Hypothalamus (tissue), 51 donors: ENCODE measurements at places on chromosomes 7 and 10.

DNA sequence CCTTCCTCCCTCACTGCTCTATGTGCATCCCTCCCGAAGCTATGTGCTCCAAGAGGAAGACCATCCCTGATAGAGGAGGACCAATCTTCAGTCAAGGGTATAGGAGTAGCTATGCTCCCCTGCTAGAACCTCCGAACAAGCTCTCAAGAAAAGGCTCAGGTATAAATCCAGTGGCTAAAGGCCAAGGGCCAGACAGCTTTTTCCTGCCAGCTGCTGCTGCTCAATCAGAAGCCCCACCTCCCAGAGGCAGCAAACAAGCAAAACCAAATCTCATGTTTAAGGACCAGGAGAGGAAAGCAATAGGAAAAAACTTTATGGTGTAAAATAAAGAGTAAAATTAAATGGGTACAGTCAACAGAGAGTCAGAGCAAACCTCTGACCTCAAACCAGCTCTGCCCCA is 187.2 kb downstream of the FGFR2 start:
- DNase-seq: no peak

DNA sequence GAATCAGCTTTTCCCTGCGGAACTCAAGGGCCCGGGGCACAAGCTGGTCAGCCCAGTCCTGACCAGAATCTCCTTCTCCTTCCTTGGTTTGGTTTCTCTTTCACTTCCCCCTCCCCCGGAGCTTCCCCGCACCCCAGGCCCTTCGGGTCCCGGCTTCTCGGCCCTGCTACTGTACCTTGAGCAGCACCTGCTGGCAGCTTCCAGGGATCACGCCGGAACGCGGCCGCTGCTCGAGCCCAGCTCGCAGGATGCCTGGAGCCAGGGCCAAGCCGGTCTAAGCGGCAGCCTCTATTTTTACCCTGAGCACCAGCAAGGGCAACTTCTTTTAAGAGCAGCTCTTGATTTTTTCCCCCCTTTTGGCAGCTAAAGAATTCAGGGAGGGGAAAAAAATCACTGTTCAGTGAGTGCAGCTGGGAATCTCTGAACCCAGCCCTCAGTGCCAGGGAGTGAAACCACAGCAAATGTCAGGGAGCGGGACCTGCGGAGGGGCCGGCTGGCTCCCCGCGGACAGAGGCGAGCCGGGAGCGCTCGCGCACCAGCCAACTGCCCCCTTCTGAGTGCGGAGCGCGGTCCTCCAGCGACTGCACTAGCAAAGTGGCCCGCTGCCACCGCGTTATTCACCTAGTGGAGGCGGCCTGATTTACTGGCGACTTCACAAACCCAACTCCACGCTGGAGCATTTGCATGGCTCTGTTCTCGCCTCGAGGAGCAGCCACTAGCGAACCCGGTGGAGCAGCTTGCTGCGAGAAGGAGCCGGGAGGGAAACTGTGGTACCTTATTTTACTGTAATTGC is 2.4 kb upstream of the INHBA start:
- peak; percentile 55 for DNase-seq

GRCh38 chr7:28123752-28124151 is 56.8 kb downstream of the JAZF1 start:
- no peak for DNase-seq

GRCh38 chr7:121994625-121995410 is 121.9 kb downstream of the PTPRZ1 start:
- no peak for DNase-seq

- no peak for DNase-seq
Observed at GRCh38 chr7:80536426-80536825, 24.6 kb upstream of the GNAT3 start.

- DNase-seq: no peak
Observed at GRCh38 chr7:122383934-122384333, 79.4 kb upstream of the FEZF1 start.

DNA sequence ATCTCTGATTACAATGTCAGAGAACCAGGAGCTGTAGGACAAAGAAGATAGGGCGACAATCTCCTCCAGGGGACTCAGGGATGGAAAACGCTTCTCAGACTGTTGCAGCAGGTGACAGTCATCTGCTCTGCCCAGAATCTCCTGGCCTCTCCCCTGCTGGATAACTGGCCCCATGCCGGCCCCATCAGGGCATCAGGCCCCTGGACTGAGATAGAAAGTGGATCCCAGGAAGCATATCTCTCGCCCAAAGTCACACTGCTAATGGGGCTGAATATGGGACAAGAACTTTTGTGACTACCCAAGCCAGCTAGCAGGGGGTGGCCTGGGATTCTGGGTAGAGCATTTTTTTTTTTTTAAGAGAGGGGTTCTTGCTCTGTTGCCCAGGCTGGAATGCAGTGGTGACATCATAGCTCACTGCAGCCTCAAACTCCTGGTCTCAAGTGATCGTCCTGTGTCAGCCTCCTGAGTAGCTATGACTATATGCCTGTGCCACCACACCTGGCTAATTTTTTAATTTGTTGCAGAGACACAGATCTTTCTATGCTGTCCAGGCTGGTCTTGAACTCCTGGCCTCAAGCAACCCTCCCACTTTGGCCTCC is 20.5 kb upstream of the MLXIPL start:
- DNase-seq: no peak

DNA sequence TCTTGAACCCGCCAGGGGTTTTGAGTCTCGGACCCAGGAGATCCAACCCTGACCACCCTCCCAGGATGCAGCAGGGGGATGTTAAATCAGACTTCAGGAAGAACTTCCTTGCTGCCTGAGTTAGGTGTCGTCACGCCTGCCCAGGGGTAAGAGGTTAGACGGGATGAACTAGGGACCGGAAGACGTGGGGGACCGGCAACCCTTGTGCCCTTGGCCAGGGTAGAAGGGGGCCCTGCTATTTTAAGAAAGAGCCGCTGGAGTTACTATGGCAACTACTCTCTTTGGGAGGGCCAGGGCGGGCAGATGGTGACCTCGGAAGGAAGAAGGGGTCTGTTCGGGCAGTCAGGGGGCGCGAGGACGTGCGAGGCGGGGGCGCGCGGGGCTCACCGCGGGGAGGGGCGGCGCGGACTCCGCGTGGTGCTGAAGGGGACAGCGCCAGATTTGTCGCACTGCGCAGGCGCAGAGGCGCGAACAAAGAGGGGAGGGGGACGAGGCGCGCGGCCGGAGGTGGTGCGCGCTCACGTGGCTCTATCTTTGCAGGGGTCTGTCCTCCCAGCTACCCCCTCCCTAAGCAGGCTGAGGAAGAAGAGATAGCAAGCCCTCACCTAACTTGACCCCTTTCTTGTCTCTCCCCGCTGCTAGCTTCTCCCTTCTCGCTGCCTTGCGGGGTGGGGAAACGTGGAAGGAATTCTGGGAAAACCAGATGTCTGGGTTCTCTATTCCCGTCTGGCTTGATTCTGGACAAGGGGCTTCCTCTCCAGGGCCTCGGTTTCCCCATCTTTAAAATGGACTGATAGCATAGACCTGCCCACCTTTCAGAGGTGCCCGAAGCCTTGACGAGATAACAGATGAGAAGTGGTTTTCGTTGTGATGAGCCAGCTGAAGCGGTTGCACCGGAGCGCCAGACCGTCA is 940 bp upstream of the PSD start:
- peak; percentile 70 for DNase-seq

GRCh38 chr10:10515479-10516204 is 502.0 kb upstream of the CELF2 start:
- no peak for DNase-seq

- DNase-seq: no peak
Observed at GRCh38 chr10:117652228-117653169, 110.0 kb downstream of the EMX2 start.

- DNase-seq: no peak
Observed at GRCh38 chr7:148909568-148909967, 25.5 kb upstream of the EZH2 start.

DNA sequence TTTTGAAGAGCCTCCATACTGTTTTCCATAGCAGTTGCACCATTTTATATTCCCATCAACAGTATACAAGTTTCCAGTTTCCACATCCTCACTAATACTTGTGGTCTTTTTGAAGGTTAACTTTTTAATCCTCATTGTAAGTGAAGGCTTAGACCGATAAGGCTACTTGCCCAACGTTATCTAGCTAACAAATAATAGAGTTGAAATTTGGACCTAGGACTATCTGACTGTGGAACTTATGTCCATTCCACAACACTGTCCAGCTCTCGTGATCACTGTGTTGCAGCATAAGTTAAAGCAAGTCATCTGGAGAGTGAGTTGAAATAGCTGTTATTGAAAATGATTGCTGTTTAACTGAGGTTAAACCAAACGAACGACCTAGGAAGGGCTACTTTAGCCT is 84.0 kb downstream of the ZNF92 start:
- no peak for DNase-seq
